ENCODE measurements at places on chromosomes 1 and 21.

- DNase-seq = peak; percentile 88
Measured at GRCh38 chr1:203127666-203128430, at the start of gene ADORA1. ADORA1 (plus strand) TSS chr1:203127726; CDS start chr1:203128842, 1,116 bp downstream.

GRCh38 chr1:36950604-36951291 lies 83.6 kb downstream of the GRIK3 start:
- no peak for DNase-seq

DNA sequence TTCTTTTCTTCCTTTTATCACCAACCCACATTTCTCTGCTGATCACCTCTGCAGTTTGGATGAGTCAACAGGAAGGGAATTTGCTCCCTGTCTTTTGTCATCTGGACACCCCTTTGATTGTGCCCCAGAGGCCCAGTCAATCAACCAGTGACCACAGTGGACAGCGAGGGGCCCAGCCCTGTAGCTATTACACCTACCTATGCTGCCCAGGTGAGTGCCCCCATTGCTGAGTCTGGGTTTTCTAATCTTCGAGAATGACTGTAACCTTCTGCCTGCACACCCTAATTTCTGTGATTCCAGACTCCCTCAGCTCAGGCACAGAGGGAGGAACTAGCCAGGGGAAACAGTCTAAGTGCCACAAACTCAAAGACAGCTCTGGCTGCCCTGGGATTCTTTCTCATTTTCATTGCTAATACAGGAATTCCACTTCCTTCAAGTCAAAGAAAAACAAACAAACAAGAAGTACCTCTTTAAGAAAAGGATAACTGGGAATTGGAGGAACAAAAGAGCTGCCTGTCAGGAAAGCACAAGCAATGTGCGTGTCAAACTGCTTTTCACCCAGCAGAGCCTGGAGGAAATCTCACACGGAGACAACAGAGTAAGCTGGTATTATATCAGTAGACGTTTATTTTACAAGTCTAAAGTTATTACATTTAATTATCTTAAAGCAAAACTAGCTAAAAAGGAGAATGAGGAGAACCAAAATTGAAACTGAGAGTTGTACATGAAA lies 311.1 kb downstream of the AJAP1 start:
- no peak for DNase-seq

DNA sequence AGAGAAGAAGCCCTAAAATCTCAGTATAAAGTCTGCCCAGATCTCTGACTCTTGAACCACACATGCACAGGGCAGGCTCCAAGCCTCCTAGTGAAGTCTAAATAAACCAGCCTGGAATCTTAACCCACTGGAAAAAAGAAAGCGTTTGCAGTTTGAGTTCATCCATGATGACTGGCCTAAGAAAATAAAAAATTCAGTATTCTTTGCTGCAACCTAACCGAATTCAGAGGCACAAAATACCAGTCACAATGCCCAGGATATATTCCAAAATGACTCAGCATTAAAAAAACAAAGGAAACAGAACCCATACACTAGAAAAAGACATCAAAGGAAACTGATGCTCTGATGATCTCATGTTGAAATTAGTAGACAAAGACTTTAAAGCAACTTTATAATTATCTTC lies 269.2 kb downstream of the SDCCAG8 start:
- no peak for DNase-seq

- no peak for DNase-seq
Measured at GRCh38 chr1:108609483-108610049, 49.7 kb downstream of the EEIG2 start.

DNA sequence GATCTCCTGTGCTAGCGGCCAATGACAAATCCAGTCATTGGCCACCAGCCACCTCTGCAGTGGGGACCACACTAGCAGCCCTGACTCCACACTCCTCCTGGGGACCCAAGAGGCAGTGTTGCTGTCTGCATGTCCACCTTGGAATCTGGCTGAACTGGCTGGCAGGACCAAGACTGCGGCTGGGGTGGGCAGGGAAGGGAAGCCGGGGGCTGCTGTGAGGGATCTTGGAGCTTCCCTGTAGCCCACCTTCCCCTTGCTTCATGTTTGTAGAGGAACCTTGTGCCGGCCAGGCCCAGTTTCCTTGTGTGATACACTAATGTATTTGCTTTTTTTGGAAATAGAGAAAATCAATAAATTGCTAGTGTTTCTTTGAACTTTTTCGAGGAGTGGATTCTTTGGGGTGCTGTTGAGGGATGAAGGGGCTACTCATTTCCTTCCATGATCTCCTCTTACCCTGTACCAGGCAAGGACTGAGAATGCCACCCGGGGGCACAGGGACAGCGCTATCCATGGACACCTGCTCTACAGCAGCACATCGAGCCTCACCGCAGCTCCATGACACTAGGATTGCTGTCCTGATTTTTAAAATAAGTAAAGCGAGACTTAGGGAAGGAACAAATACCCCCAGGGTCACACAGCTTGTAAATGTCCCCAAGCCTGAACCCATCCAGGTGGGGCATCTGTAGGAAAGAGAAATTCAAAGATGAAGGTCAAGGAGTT lies 44.7 kb downstream of the TNNT2 start:
- no peak for DNase-seq

DNA sequence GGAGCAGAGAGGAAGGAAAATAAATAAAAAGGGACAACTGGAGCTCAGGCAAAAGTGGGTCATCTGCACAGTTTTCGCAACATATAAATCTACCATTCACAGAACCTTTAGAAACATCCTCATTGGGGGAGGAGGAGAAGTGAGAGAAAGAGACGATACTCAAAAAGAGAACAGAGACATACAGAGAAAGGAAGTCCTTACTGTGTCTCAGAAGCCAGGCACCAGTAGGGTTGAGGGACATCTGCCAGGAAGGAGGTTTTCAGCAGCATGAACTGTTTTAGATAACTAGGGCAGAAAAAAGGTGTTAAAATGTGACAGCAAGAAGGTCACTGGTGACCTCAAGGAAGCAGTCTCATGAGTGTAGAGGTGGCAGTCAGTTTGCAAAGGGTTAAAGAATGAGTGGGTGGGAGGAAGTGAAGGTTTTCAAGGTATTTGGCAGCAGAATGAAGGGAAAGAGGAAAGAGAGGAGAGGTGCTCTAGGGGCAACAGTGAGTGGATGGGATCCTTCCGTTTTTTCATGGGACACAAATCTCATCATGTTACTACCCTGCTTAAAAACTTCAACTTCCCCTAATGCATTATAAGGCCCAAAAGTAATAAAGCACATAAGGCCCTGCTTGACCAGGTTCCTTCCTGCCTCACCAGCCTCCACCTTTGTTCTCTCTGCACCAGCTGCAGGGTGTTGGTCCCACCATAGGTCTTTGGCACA lies 9.5 kb downstream of the JAK1 start:
- no peak for DNase-seq

- no peak for DNase-seq
Measured at GRCh38 chr1:30773722-30774358, 16.3 kb upstream of the LAPTM5 start.

GRCh38 chr1:53362851-53363642 lies 35.2 kb upstream of the LRP8 start:
- no peak for DNase-seq

DNA sequence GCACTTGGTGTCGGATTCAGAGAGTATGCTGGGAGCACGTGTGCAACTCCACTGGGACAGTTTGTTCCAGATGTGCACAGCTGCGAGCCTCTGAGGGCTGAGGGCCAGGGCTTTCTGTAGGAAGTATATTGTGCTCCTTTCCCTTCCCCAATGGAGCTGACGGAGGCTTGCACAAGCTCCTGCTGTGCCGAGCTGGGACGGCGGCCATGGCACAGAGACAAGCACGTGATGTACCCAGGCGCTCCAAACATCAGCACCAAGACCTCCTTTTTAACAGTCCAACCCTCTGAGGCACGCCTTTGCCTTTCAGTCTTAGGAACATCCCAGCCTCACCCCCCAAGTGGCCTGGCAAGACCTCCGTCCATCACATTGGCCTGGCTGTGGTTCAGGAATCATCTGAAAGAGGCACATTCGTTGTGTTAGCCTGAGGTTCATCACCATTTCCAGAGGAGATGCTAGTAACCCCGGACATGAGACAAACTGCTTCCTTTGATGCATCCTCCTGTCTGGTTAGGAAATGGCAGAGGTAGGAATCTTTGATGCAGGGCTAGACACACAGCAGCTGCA lies 339.2 kb upstream of the KAZN start:
- DNase-seq = no peak

- DNase-seq = no peak
Measured at GRCh38 chr21:25855576-25855975, 120.8 kb downstream of the GABPA start.

- DNase-seq = no peak
Measured at GRCh38 chr1:245142171-245142798, 12.5 kb upstream of the KIF26B start.

All from SJCRH30 (cell line).